ENCODE measurements at places on chromosomes 5 and 9. TPM values are rescaled to one million over a fixed set of nuclear protein-coding genes. Genes with fewer than 3 reads are reported as not detected.

DNA sequence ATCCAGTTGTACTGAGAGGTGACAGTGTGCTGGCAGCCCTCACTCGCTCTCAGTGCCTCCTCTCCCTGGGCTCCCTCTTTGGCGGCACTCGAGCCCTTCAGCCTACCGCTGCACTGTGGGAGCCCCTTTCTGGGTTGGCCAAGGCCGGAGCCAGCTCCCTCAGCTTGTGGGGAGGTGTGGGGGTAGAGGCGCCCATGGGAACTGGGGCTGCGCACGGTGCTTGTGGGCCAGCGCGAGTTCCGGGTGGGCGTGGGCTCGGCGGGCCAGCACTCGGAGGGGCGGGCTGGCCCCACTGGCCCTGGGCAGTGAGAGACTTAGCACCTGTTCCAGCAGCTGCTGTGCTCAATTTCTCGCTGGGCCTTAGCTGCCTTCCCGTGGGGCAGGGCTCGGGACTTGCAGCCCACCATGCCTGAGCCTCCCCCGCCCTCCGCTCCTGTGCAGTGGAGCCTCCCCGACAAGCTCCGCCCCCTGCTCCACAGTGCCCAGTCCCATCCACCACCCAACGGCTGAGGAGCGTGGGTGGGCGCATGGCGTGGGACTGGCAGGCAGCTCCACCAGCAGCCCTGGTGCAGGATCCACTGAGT lies 342.2 kb upstream of the ZNF608 start:
- DNase-seq = no peak

DNA sequence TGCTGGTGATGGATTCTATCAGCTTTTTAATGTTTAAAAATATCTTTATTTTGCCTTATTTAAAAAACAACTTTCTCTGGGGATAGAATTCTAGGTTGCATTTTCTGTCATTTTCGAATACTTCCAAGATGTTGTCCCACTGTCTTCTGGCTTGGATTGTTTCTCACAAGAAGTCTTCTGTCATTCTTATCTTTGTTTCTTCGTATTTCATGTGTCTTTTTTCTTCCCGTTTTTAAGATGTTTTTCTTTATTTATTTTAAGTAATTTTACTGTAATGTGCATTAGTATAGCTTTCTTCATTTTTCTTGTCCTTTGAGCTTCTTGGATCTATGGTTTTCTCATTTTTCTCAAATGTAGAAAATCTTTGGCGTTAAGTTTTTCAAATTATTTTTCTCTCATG lies 19.1 kb downstream of the STX17 start:
- no peak for DNase-seq

GRCh38 chr9:16282216-16282615 lies 588.3 kb downstream of the BNC2 start:
- no peak for DNase-seq

DNA sequence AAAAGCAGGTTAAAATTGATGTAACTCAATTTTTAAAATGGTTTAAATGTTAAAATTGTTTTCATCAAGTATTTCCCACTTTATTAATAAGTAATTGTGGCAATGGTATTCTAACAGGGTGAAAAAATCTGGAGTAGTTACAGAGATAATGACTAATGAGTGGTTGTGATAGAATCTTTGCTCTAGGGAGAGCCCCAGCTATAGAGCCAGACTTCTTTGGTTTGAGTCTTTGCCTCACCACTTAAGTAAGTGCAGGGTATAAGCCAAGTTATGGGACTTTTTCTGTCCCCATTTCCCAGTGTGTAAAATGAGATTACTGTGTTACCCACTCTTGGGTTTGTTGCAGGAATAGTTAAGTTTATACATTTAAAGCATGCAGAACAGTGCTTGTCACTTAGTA lies 158.1 kb downstream of the FER start:
- DNase-seq = no peak

GRCh38 chr9:36834736-36835135 lies 199.3 kb downstream of the PAX5 start:
- DNase-seq = no peak

- no peak for DNase-seq
Observed at GRCh38 chr9:8895106-8895860, 1095.7 kb upstream of the DMAC1 start.

DNA sequence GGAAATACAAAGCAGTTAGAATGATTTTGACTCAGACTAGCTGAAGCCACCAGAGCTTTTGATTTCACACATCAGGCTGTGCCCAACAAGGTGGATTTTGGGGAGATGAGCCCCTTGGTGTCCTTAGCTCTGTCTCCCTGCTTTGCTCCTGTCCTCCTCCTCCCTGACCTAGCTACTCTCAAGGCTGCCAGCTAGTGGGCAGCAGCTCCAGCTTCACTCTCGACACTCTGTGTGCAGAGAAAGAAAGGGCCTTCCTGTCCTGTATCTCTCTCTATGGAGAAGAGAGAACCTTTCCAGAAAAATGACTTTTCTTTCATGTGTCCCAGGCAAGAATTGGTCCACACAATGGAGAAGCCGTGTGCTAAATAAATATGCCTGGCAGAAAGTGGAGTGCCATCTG lies 446.2 kb downstream of the SEMA5A start:
- no peak for DNase-seq

GRCh38 chr5:43141211-43141610 lies 20.5 kb downstream of the ZNF131 start:
- no peak for DNase-seq

DNA sequence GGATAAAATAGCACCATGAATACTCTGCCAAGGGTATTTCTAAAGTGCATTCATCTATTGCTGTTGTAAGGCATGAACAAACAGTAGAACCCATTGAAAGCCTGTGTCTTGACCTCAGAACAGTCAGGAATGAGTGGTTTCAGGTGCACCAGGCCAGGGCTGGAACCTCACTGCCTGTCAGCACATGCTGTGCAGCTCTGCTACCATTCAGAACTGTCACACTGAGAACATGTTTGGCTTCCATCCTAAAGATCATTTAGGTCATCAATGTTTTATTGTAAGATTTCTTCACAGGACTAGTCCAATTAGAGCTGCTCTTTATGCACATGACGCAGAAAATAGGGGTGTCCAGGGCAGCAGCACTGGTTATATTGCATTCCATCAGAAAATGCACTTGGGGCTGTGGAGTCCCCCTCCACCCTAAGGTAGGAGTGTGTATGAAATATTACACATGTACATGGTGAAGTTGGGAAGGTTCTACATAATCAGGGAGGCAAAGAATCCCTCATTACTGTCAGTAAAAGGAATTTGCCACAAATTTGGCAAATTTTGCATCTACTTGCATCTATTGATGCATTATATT lies 408.0 kb downstream of the CTNND2 start:
- DNase-seq = no peak

GRCh38 chr5:53249529-53250200 lies 140.1 kb upstream of the MOCS2 start:
- no peak for DNase-seq

DNA sequence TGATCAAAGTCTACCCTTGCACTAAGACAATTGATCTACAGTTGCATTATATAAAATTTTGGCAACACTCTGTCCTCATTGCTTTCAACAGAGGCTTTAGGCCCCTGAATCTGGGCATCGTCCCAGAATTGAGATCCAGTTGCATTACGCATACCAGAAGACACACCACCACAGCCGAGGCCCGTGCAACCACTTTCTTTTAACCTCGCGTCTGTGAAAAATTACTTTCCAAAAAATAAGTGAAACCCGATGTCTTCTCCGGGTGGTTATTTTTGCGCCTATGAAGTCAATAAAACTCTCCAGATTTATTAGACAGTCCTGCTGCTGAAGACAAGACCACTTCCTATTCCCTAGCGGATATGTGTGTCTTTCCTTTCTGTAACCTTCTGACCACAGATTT lies 52.1 kb upstream of the NFIB start:
- DNase-seq = no peak

DNA sequence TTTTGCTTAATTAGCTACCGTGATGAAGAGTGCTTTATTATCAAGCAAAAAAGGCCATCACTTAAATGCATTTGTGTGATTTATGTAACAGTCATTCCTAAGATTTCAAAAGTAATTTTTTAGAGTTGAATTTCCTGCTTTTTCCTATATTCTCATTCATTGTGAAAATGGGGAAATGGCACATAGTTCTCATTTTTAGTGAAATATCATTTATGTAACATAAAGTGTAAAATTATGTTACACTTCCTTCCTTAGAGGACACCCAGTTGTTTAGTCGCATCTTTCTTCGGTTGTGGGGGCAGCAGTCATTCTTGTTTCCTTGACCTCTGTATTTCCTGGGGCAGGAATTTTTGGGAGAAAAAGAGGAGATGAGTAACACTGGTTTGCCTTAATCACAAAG lies 142.8 kb downstream of the MAST4 start:
- no peak for DNase-seq

Gene NFIL3
- total RNA-seq = 98.9 TPM

Gene GARIN3
- total RNA-seq = not detected

Gene GGTA1
- not detected for total RNA-seq

Gene PCDHGB2
- 0.23 TPM for total RNA-seq

Gene SPATA31A5
- total RNA-seq = not detected

Gene CDC20B
- 0.18 TPM for total RNA-seq

Gene NDST1
- 0.13 TPM for total RNA-seq

Gene HK3
- total RNA-seq = not detected

Gene SHOC1
- total RNA-seq = not detected

Gene TAF11L5
- total RNA-seq = not detected
